ENCODE measurements at places on chromosomes 1 and 21. TPM values are rescaled to one million over a fixed set of nuclear protein-coding genes. Genes with fewer than 3 reads are reported as not detected.

The SH3BGRL3 gene
- 7.7 TPM for total RNA-seq

The CLDN8 gene
- 4.0 TPM for total RNA-seq

The RHEX gene
- 3.8 TPM for total RNA-seq

GRCh38 chr21:45965084-45965809 lies 16.3 kb upstream of the COL6A1 start:
- no peak for DNase-seq

DNA sequence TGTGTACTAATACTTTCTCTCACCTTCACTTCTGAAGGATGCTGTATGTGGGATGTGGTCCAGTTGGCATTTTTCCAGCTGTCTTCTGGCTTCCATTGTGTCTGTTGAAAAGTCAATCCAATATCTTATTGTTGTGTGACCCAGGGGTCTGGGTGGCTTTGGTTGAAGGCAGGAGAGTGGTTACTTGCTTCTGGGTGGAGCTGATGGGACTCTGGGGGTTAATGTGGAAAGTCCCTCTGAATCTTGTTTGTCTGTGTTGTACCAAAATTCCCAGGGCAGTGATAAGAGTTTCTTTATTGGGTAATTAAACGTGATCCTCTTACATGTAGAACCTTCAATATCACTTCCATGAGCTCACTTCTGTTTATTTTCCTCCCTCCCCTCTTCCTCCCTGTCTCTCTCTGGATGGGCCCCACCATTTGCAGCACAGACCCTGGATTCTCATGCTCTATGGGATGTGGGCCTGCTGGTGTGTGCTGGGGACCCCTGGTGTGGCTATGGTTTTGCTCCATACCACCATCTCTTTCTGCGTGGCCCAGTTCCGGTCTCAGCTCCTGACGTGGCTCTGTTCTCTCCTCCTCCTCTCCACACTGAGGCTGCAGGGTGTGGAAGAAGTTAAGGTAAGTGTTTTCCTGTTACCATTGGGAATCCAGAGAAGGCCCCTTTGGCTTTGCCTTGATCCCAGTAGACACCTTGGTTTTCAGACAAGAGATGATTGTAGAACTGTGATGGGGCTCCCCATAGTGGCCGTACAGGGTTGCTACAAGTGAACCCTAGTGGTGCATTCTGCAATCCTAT lies 71.5 kb downstream of the HHAT start:
- DNase-seq, result peak; percentile 63

- no peak for DNase-seq
Measured at GRCh38 chr1:247268390-247269045, 12.6 kb downstream of the VN1R5 start.

DNA sequence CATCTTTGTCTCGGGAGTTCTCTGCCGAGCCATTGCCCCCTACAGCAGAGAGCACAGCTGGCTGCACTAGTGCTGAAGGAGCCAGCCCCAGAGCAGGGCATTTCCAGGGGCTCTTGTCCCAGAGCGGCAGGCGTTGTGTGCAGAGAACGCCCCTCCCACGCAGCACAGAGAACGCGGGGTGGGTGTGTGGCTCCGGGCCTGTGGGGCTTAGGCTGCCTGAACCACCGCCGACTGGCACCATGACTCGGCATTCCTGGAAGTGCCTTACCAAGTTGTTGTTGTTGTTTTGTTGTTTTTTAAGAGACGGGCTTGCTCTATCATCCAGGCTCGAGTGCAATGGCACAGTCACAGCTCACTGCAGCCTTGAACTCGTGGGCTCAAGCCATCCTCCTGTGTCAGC lies 15.8 kb upstream of the DIP2A start:
- no peak for DNase-seq

GRCh38 chr1:4756851-4757580 lies 102.6 kb downstream of the AJAP1 start:
- no peak for DNase-seq

DNA sequence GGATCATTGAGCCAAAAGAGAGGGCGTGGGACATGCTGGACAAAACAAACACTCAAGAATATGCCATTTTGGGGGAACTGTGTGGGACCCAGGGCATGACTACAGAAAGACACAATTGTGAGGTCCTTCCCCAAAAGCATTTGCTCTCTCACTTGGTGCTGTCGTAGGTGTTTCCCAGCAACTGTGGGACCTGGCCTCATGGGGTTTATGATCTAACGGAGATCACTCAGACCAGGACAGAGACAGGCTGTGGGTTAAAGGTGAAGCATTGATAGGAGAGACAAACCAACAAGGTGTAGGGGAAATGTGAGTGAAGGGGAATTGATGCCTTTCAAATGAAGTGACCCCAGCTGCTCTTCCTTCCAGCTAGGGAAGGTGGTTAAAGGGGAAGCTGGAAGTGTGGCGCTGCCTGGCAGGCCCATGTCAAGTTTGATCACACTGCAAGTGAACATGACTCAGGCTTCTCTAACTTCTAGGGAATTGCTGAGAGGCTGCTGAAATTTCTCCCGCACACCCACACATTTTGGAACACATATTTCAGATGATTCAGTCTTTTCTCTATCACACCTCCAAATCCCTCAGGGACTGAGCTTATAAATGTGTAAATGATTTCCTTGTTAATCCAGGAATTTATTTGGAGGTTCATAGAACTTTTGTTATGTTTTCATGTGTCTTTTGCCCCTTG lies 30.2 kb downstream of the TRAF5 start:
- DNase-seq, result no peak

DNA sequence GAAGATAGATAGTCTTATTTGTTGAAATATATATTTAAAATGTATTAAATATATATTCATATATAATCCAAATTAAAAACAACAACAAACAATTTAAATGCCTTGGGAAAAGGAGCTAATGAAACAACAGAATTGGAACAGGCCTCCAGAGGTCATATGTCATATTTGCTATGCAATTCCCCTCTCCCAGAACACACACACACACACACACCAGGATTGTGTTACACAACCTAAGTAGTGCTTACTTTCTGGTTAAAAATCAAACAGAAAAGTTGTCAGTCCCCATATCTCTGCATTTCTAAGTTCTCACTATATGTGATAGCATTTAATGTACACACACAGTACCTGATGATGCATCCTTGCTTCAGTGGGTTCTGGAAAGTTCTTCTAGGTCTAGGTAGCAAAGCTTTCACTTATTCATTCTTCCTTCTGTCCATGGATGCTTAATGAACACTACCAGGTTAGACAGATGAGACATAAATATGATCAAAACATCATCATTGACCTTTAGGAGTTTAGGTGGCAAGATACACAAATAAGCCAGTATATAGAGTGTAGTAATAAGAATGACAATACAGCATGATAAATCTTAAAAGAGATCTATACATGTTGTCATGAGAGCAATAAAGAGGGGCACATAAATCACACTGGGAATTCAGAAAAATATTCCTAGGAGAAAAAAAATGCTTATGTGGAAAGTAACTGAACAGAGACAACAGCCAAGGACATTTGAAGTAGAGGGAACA lies 662.8 kb downstream of the PTPRC start:
- no peak for DNase-seq

Data from tongue (tissue), 3 donors.